ENCODE measurements at places on chromosomes 16 and 17. TPM values are rescaled to one million over a fixed set of nuclear protein-coding genes. Genes with fewer than 3 reads are reported as not detected.

OMG gene
- not detected for total RNA-seq

ITFG1 gene
- 22.1 TPM for total RNA-seq

SLC9A5 gene
- total RNA-seq, result 2.9 TPM

TNFRSF13B gene
- total RNA-seq, result not detected

AGRP gene
- not detected for total RNA-seq

WNT3 gene
- total RNA-seq, result 2.0 TPM
